Caki2 (cell line): ENCODE measurements at places on chromosomes 3 and 15.

DNA sequence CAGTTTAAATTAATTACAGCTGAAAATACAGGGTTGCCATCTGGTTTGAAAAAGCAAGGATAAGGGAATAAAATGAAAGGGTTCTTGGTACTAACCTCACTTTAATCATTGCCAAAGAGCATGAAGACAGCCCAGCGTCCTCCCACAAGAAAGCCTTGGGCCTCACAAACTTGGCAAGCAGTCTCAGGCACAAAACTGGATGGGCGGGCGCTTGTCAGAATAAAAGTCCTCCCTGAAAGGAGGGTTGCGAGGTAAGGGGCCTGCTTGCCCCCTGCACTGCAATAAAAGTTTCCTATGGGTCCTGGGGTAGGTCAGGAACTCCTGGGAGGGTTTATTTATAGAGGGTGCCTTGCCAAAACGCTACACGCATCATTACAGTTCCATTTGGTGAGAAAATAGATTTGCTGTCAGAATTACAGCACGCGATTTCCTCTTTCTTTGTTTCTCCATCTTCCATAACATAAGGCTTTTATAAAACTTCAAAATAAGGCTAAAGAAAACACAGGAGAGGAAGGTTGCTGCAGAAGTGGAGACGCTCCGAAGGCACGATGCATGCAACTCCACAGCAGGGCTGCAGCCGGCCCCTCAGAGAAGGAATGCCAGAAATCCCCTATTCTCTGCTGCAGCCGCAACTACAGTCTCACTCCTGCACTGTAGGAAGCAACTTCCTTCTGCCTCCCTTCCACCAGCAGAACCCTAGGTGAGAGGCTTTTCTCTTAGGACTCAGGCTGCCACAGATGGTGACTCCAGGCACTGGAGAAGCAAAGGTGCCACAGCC is 61.3 kb downstream of the VGLL4 start:
- peak; percentile 72 for DNase-seq

GRCh38 chr3:114221165-114221880 is 16.1 kb downstream of the ZNF80 start:
- no peak for DNase-seq

- no peak for DNase-seq
Measured at GRCh38 chr3:46987743-46988401, 8.4 kb downstream of the NBEAL2 start.

- peak; percentile 97 for DNase-seq
Measured at GRCh38 chr3:50268703-50269451, at the start of gene SEMA3B. Gene SEMA3B, plus strand, starts transcription at chr3:50269147. Its CDS starts 94 bp downstream, at chr3:50269241.

- DNase-seq = no peak
Measured at GRCh38 chr15:62219799-62220198, 54.7 kb upstream of the C2CD4B start.

- DNase-seq = no peak
Measured at GRCh38 chr15:68191555-68191954, 13.6 kb downstream of the CALML4 start.

DNA sequence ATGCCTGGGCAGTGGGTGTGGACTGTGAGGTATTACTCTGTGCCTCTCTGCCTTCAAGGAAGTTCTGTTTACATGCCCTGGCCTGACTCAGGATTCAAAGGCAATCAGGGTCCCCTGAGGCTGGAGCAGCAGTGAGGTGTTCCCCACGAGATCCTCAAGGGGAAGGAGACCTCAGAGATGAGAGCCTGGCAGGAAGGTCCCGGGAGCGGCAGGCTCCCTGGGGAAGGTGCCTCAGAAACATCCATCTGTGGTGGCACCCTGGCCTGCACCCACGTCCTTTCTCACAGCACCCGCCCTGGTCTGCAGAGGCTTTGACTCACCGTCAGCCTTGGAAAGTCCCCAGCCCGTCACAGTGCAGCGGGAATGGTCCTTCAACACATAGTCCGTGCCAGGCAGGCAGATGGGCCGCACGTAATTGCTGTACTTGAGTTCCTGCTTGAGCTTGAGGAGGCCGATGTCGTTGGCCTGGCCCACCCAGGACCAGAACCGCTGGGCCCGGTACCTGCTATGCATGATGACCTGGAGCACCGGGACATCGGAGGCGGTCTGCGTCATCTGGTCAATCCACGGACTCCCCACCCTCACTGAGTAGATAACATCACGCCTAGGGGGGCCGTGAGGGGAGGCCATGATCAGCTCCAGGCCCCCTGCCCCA is 3.6 kb downstream of the PRSS50 start:
- peak; percentile 50 for DNase-seq

DNA sequence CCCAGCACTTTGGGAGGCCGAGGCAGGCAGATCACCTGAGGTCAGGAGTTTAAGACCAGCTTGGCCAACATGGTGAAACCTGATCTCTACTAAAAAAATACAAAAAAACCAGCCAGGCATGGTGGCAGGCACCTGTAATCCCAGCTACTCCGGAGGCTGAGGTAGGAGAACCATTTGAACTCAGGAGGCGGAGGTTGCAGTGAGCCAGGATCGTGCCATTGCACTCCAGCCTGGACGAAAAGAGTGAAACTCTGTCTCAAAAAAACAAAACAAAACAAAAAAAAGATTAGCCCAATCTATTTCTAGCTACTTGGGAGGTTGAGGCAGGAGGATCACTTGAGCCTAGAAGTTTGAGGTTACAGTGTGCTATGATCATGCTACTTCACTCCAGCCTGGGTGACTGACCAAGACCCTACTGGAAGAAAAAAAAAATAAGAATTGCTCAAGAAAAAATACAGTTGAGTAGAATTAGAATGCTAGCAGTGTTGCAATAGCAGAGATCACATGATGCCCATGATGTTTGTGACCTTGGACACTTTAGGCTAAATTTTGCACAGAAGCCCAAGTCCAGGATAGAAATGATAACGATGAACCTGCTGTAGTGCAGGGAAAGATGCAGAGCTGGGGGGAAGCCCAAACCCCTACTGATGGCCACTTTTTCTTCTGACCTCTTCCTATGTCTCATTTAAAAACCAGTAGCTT is 162.2 kb downstream of the LPP start:
- no peak for DNase-seq

DNA sequence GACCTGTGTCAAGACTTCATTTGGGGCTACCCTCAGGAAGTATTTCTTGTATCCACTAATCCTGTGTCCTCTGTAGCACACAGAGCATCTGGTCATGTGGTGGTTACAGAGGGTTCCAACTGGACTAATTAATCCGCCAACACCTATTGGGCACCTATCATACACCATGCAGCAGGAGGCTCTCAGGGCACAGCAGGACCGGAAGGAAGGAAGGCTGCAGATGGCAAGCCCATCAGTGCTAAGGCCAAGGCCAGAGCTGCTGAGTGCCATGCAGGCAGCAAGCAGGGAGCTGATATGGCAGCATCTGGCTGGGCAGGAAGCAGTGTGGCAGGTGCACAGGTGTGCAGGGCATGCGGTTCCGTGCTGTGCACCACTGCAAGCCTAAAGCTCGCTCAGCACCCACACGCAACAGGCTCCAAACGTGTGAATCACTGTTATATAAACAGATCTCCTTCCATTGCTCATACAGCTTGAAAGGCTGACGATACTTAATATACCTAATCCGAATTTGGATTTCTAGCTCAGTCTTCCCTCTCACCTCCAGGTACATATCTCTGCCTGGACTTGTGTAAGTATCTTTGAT is 64.4 kb upstream of the SNRPA1 start:
- no peak for DNase-seq

- no peak for DNase-seq
Measured at GRCh38 chr15:74832826-74833225, 6.4 kb downstream of the CPLX3 start.

DNA sequence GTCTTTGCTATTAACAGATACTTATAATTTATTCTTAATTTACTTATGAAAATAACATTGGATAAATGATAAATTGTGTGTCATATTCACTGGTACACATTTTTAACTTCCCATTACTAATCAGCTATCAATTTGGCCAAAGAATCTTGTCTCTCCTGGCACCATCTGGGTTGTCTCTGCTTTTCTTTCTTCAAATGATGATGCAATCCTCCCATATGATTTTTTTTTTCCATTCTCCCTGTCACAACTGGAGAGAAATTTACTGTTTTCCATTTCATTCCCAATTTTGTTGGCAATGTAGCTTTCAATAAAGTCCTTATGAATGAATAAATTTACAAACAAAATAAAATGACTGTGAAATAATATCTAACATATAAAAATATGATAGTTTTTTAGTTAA is 743.7 kb upstream of the EPHA6 start:
- no peak for DNase-seq

GRCh38 chr3:159030138-159030670 is 228.3 kb downstream of the MFSD1 start:
- no peak for DNase-seq

GRCh38 chr15:95409626-95410310 is 920.7 kb upstream of the NR2F2 start:
- DNase-seq = no peak

DNA sequence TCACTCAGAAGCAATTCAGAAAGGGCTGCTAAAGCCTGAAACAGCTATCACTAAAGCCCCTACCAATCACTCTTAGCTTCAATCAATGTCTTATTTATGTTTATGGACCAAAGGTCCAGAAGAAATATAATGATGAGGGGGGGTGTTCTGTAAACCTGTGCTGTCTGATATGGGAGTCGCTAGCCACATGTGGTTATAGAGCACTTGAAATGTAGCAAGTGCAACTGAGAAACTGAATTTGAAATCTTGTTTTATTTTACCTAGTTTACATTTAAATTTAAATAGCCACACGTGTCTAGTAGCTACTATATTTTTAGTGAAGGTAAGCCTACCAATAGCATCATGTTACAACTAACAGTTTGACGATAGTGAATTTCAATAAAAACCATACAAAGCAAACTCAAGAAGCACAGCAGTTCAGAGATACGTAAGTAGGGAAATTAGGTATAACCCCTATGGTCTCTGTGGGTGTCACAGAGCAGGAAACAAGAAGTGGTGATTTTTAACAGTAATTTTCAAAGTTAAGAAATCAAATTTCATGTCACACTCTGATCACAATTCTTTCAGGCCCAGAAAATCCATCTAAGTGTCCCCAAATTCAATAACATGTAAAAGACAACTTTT is 3.6 kb downstream of the POU1F1 start:
- DNase-seq = no peak

DNA sequence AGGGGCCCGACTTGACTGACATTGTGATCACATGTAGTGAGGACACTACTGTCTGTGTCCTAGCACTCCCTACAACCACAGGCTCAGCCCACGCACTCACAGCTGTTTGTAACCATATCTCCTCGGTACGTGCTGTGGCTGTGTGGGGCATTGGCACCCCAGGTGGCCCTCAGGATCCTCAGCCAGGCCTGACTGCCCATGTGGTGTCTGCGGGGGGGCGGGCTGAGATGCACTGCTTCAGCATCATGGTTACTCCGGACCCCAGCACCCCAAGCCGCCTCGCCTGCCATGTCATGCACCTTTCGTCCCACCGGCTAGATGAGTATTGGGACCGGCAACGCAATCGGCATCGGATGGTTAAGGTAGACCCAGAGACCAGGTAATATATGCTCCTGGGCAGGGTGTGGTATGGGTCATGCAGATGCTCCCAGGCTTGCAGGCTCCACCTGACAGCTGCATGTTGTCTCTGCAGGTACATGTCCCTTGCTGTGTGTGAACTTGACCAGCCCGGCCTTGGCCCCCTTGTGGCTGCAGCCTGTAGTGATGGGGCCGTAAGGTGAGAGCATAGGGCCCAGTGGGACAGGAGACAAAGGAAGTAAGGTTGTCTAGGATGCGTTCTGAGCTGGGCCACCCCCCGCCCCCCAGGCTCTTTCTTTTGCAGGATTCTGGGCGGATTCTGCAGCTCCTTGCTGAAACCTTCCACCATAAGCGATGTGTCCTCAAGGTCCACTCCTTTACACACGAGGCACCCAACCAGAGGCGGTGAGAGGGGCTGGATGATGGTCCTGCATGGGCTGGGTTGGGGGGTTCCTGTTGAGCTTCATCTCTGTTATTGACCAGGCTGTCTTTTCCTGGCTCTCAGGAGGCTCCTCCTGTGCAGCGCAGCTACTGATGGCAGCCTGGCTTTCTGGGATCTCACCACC is 4.4 kb downstream of the DALRD3 start:
- DNase-seq = no peak

DNA sequence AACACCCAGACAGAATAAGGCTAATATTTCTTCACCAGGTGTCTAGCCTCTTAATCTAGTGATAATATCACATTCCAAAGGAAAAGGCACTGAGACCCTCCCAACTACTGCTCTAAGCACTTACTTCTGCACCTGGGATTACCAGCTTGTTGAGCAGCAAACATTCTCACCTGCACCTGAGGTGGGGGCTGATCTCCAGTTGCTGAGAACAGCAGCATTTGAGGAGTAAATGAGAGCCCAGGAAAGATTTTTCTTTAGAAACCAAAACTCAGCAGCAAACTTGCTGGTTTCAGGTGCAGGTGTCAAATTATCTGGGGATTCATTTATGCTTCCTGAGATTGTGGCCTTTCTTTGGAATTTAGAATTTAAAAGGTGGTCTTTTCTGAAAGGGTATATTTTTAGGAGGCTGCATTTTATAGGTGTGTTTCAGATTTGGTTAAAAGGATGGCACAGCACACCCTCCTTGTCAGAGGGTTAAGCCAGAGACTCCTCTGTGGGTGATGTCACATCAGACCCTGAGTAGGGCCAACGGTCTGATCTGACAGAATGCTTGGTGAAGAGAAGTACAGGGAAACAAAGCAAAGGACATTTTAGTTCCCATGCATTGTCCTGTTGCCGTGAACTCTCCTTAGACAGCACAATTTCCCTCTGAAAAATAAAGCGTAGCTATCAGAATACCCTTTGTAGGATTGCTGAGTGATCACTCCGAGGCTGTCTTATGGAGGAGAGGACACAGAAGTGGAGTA is 411.0 kb upstream of the ATP11B start:
- DNase-seq = no peak

- DNase-seq = no peak
Measured at GRCh38 chr15:76976572-76977270, 18.2 kb upstream of the PSTPIP1 start.

DNA sequence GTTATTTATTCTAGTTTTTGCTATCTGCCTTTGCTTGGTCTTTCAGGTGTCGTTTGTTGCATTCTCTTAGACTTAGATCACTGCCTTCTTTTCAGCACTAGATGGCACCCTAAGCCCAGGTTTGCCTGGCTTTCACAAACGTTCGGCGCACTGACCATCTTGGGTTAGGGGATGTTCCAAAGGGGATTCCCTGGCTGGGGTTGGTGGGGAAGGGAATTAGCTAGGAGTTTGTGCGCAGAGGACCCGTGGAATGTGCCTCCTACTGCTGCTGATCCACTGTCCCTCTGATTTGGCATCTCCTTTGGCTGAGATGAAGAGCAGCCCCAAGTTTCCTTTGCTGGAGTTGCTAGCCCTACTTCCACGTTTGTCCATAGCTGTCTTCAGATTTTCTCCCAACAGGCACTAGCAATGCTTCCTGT is 33.9 kb downstream of the PFN2 start:
- peak; percentile 14 for DNase-seq

DNA sequence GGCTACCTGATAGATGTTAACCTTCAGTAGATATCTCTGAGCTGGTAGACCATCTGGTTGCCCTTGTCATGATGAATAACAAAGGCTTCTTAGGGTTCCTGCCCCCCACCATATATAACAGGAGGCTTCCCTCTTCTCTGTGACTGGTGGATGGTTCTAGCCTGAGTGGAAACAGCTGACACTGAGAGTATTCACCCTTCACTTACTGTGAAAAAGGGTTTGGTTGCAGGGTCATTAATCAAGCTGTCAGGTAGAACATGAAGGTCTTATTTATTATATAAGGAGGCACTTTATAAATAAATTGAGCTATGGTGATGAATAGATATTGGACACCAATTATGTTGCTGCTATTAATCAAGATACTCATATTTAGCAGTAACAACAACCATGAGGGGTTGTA is 58.6 kb downstream of the CACNA2D3 start:
- DNase-seq = no peak
